GM23338 (cell line): ENCODE measurements at places on chromosomes 3 and 15. TPM values are rescaled to one million over a fixed set of nuclear protein-coding genes. Genes with fewer than 3 reads are reported as not detected.
A peak's percentile ranks its signal among the peaks of the same experiment; 100 is the strongest.

GRCh38 chr3:55750525-55750924, 263.4 kb upstream of the WNT5A start:
- no peak for DNase-seq

DNA sequence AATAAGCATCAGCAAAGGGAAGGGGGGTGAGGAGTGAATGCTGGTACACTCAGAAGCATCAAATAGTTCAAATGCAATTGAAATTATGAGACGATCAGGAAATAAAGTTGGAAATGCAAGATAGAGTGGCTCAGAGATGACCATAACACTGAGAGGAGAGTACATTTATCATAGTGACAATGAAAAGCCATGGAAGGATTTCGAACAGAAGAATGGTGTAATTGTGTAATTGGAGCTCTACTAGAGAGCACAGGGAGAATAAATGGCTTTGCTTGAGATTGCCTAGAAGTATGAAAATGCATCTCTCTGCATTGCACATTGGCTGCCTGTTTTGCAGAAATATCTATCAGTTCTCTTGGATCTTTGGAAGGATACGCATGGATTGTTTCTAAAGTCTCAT, 163.3 kb downstream of the TP63 start:
- no peak for DNase-seq

DNA sequence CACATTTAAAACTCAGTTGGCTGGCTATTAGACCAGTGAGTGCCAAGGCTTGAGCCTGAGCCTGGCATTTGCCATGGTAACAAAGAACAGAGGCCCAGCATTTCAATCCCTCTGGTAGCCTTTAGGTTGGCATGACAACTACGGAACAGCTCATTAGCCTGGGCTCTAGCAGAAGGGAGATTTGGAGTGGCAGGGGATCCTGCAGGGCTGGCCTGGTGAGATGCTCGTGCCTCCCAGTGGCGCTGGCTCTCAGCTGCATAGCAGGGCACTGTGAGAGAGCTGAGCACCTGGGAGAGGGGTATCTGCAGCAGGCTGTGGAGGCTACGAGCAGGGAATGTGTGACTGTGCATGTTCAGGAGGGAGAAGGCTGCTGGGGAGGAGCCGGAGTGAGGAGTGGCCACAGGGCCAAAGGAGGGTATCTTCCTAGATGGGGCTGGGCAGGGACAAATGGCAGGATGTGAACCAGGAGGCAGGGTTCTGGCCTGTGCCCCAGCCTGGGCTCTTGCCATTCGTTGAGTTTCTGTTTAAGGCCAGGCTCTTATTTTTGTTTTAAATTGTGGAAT, 5.6 kb upstream of the ABTB1 start:
- no peak for DNase-seq

DNA sequence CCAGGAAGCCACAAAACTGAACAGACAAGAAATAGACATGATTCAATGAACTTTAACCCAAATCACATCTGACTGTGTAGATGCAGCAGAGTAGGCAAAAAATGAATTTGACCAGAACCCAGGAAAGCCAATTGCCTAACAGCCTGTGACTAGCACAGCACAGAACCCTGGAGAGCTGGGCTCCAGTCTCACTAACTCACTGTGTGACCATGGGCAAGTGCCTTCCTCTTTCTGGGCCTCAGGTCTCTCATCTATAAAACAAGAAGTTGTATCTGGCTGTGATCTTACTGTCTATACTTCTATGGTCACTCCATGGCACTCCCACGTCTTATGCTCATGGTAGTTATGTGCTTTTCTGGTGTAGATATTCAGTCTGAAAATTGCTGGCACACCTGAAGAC, 48.1 kb upstream of the USP3 start:
- DNase-seq: no peak

GRCh38 chr3:184545769-184546168, 15.8 kb upstream of the EPHB3 start:
- DNase-seq: no peak

DNA sequence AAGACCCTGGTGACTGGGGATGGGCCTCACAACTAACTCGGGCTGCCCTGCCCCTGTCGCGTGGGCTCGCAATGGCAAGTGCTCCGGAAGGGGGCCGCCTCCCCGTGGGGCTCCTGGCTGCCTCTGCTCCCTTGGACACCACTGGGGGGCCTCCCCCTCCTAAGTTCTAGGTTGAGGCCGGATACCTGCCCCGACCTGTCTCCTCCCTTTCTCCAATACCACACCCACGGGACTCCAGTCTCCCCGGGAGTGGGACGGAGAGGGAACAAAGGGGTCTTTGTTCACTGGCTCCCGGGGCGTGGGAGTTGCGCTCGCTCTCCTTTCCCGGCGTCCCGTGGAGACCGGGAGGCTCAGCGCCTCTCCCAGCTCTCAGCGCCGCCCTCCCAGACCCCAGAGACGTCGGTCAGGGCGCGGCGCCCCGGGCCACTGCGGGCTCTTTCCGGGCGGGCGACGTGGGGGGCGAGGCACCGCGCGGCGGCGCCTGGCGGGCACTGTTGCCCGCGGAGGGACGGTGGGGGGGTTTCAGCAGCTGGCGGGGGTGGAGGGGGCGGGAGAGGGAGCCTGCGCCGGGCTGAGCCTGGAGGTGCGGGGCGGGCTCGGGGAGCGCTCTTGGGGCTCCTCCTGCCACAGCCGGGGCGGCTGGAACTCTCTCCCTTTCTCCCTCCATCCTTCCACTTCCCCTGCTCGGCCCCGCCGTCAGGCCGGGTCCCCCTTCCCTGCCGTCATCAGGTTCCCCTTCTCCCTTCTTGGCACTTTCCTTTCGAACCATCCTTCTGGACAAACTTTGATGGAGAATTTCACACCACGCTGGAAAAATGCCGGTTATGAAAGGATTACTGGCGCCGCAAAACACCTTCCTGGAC, at the start of gene KCNH8:
Gene KCNH8, plus strand, starts transcription at position 606 of the 863 bp plus-strand sequence. Its CDS starts 210 bp downstream, at position 816.
- peak; percentile 80 for DNase-seq

The SLC9C1 gene
- 0.97 and 1.7 TPM in 2 replicates for total RNA-seq

DNA sequence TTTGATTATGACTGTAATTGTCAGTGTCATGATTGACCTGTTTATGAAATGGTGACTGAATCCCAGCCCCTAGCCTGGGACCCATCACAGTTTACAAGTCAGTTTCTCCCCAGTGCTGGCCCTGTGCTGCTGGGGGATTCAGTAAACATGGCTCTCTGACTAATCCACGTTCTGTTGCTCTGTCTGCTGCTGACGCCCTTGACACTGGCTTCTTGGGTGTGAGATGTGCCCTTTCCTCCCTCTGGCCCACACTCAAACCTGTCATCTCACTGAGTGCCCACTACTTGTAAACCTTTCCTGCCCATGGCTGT, 84.2 kb downstream of the COL6A5 start:
- DNase-seq: no peak

- DNase-seq: no peak
These were observed 12.4 kb downstream of the XXYLT1 start for GRCh38 chr3:195258449-195259153.

DNA sequence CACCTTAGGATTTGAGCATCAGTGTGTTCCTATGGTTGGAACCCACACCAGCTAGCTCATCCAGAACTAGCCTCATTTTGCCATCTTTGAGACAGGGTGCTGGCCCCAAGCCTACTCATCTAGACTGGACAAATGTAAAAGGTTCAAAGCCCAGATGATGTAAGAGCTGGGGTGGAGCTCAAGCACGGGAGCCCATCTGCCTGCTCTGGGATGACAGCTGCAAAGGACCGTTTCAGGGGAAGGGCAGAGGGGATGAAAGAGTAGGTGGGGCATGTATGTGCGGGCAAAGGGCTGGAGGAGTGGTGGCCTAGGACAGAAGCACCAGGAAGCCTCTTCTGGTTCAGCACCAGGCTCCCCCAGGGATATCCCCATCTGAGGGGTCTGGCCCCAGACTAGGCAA, 15.8 kb downstream of the CLK3 start:
- DNase-seq: no peak

DNA sequence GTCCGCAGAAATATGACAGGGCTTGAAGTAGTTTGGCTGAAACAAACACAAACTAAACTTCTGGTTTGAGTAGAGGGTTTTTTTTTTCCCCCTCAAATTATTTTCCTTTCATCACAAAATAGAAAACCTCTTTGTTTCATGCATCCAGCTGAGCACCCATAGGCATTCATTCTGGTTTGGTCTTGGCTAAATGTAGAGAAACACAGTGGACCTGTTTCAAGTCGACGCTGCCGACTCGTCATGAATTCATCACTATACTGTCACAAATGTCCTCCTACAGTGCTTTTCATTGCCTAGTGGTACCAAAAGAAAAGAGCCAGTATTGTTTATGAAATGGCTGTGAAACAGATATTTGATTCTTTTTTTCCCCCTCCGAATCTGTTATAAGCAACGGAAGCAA, 52.4 kb upstream of the GYG1 start:
- DNase-seq: no peak

GRCh38 chr3:52827866-52828376, 2.6 kb downstream of the ITIH4 start:
- DNase-seq: peak; percentile 35

The CCR5 gene
- not detected in 2 replicates for total RNA-seq
